ENCODE measurements at places on chromosomes 13 and 19. TPM values are rescaled to one million over a fixed set of nuclear protein-coding genes. Genes with fewer than 3 reads are reported as not detected.

The AMH gene
- polyA plus RNA-seq = not detected

GRCh38 chr13:21326155-21327031, 132.7 kb downstream of the ZDHHC20 start:
- no peak for DNase-seq
- peak overlapping the region; percentile 14 for H3K4me3 ChIP-seq
- no peaks in the 10 kb centered on the region for H3K27me3 ChIP-seq
- H3K4me1 ChIP-seq = no peaks in the 10 kb centered on the region
- H3K27ac ChIP-seq = no peak overlapping the region

- peaks cover 2% of the 10 kb centered on the region for H3K36me3 ChIP-seq
- H3K4me3 ChIP-seq = no peak overlapping the region
- no peaks in the 10 kb centered on the region for H3K27me3 ChIP-seq
- no peak overlapping the region for H3K27ac ChIP-seq
- no peaks in the 10 kb centered on the region for H3K4me1 ChIP-seq
- DNase-seq = no peak
These were observed 18.8 kb downstream of the TMEM143 start for GRCh38 chr19:48344892-48345291.

- no peak for DNase-seq
- no peaks in the 10 kb centered on the region for H3K4me1 ChIP-seq
- H3K27ac ChIP-seq = no peak overlapping the region
- H3K4me3 ChIP-seq = no peak overlapping the region
These were observed 85.7 kb downstream of the CYSLTR2 start for GRCh38 chr13:48739386-48739964.

The ODAD3 gene
- polyA plus RNA-seq = not detected

DNA sequence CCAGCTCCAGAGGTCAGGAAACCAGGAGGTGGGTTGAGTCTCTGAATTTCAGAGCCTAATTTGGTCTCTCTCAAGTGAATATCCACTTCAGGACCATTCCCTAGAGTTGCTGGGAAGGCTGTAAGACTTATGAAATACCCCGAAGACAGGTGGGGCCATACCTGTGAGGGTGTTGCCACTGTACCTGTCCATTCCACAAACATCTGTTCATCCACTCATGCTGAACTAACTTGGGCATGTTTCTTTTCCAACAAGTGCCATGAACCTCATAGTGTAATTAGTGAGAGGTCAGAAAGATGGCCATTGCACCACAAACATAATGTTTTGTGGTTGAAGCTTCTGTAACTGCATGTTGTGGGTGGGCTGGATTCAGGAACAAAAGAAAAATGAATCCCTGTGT, 7.8 kb downstream of the ILF3 start:
- H3K27ac ChIP-seq = no peak overlapping the region
- peaks cover 40% of the 10 kb centered on the region for H3K4me1 ChIP-seq
- H3K4me3 ChIP-seq = peak overlapping the region; percentile 65
- peaks cover 40% of the 10 kb centered on the region for H3K36me3 ChIP-seq
- no peak for DNase-seq
- no peaks in the 10 kb centered on the region for H3K27me3 ChIP-seq

The B3GNT3 gene
- 0.13 TPM for polyA plus RNA-seq

GRCh38 chr19:13053761-13054625, 48.7 kb downstream of the LYL1 start:
- H3K36me3 ChIP-seq = no peaks in the 10 kb centered on the region
- no peak for DNase-seq
- H3K27me3 ChIP-seq = peaks cover 5% of the 10 kb centered on the region
- peaks cover 13% of the 10 kb centered on the region for H3K4me1 ChIP-seq
- no peak overlapping the region for H3K4me3 ChIP-seq

DNA sequence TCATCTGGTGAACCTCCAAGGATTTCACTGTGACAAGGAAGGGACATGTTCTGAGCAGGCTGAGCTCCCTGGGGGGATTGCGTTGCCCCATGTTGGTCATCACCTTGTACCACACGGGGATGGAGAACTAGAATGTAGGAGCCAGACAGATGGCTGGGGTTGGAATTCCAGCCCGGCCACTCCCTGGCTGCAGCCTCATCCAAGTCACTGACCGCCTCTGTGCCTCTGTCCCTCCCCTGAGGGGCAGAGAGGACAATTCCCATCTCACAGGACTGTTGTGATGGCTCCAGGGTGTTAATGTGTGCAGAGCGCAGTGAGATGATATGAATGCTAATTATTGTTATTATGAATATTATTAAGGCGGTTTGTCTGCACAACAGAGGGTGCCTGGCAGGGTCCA, 24.1 kb downstream of the ADGRL1 start:
- no peak overlapping the region for H3K4me3 ChIP-seq
- H3K27ac ChIP-seq = no peak overlapping the region
- no peak for DNase-seq
- no peaks in the 10 kb centered on the region for H3K4me1 ChIP-seq

The EBI3 gene
- not detected for polyA plus RNA-seq

DNA sequence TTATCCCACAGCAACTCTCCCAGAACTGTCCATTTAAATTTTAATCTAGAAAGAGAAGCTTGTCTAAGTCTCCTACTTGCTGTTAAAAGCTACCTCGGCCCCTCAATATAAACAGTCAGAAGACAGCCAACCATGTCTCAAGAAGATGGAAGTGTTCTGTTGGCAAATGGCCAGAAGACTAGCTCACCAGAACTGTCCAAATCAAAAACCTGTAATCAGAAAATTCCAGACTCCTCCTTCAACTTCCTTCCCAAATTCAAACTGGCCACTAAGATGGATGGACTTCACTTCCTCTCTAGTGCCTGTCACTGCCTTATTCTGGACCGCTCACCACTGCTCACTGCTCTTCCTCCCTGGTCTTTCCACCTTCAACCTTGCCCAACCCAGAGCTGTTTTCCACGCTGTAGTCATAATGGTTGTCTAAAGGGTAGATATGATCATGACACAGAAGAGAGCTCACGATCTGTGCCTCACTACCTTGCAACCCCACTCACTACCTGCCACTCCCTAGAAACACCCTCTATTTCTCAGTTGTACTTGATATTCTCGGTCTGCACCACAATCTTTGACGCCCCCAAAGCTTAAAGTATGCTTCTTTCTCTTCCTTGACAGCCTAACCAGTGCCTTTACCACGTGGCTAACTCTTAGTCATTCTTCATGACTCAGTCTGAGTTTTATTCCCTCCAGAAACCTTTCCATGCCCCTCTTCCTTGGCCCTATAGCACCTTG, 9.2 kb downstream of the FGF14 start:
- H3K27me3 ChIP-seq = peaks cover 8% of the 10 kb centered on the region
- no peak for DNase-seq
- peak overlapping the region; percentile 56 for H3K27ac ChIP-seq
- H3K36me3 ChIP-seq = no peaks in the 10 kb centered on the region
- peaks cover 11% of the 10 kb centered on the region for H3K4me1 ChIP-seq
- H3K4me3 ChIP-seq = no peak overlapping the region
